ENCODE measurements at places on chromosomes 1 and 21.
A peak's percentile ranks its signal among the peaks of the same experiment; 100 is the strongest.

- peak; percentile 37 for DNase-seq
Observed at GRCh38 chr1:245953876-245954660, 553.0 kb downstream of the SMYD3 start.

DNA sequence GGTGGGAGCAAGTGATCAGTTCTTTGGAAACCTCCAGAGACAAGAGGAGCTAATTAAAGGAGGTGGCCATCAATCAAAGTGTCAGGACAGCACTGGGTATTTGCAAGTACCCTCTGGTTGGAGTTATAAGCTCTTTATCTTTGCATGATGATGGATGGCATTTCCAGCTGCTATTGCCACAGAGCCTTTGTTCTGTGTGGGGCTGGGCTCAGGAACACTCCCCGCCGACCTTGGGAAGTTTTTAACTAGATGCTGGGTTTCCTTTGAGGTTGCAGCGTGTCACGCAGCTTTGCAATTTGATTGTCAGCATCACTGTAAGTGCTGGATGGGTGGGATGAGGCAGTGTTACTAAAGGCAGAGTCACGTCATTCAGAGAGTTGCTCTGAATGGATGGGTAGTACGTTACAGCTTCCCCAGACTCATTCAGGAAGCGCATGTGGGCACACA, 68.9 kb downstream of the CNIH3 start:
- DNase-seq, result no peak

DNA sequence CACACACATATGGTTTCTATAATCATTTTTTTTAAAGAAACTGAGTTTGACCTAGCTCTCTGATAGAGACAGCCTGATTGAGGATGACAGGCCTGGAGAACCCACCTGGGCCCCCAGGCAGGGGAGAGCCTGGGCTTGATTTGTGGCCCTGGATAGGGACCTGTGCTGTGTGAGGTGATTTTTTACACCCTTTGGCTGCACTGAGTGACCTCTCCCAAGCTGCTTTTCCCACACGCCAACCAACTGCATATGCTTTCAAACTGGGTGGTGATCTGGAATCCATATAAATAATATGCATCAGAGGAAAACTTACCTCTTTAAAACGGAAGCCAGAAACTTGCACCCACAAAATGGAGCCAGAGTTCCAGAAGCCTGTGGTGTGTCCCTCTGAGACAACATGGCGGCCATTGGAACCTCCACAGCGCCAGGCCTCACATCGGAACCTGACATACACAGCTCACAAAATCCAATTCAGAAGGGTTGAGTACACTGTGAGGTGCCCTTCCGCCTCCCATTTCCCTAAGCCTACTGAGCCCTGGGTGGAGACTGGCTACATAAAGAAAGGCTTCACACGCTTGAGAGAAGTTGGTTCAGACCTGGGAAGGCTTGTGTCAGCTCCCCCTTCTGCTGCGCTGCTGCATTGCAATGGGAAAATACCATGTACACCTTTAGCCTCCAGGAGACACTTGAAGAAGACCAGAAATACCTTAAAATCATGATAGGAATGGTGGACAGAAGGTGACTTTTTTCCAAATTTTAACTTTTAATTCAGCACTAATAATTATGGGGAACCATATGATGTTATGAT, 160.7 kb downstream of the HHIPL2 start:
- DNase-seq, result no peak

DNA sequence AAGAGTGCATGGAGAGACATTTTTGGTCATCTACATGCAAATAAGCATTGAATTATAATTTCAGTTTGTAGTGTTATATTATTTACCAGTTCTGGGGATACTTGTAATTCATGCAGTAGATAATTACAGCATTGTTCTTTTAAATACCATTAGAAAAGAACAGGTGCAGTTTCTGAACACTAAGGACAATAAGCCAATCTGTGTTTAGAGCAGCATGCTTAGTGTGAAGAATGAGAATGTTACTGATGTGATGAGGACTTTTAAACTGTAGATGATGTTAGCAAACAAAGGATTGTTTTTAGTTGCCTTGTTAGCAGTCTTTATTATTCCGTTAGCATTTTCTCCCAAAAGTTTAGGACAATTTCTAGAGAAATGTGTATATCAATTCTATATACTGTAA, 348.3 kb downstream of the BRINP3 start:
- no peak for DNase-seq

GRCh38 chr1:203211812-203212211, 17.7 kb downstream of the CHIT1 start:
- DNase-seq, result no peak

DNA sequence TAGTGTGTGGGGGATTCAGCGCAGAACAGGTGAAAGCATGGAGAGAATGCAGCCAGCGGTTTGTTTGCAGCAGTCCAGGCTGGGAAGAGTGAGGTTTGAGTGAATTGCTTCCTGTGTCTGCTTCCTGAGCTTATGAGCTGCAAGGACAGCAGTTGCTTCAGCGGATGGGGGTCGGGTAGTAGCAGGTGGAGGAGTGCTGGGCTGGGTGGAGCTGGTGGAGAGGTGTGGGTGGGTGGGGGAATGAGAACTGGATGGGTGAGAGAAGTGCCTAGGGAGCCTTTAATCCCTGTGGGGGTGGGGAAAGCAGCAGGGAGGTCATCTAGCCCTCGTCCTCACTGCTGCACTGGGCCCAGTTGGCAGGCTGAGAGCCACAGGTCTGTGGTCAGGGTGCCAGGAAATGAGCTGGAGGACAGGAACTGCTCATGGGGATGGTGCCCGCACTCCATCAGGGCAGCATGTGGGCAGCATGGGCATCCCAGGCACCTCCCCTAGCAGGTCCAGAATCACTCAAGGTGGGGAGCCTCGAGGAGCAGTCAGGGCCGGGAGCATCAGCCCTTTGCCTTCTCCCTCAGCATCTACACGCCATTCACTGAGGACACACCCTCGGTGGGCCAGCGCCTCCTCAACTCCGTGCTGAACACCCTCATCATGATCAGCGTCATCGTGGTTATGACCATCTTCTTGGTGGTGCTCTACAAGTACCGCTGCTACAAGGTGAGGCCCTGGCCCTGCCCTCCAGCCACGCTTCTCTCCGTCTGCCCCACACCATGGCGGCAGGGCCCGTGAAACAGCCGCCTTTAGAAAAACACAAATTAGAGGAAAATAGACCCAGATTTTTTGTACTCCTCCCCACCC, 14.8 kb downstream of the PSEN2 start:
- no peak for DNase-seq
